ENCODE measurements at places on chromosomes 11 and 22.

DNA sequence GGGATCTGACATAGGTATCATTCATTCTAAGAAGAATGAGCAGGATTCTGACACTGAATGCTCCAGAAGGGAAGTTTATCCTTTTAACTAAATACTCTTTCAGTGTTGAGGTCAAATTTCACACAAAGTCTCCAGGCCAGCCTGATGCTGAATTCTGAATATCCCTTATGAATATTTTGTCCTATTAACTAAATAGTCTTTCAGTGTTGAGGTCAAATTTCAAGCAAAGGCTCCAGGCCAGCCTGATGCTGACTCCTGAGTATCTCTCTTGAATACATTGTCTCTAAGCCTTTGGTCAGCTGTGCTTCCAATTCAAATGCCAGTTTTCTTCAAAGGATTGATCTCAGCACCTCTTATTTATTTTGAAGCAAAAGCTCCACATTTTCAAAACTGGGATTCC, 676.8 kb downstream of the NTM start:
- ATAC-seq: peak; percentile 41

- peak; percentile 60 for ATAC-seq
These were observed 911.9 kb downstream of the METTL15 start for GRCh38 chr11:29019960-29020683.

DNA sequence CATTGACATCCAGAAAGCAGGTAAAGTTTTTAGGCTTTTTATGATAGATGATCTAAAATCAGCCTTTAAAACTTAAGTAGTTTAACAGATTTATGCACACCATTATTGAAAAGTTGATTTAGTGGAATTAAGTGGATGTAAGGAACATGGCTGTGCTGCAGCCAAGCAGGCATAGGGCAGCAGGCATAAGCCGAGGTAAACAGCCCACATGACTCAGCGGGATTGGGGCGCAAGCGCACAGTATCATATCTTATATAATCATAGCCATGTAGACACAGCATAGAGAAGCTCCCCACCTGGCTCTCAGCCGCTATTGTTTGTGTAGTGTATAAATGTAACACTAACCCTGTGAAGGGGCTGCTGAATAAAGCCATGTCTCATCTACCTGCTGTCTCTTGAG, 157.5 kb downstream of the WNT11 start:
- ATAC-seq: no peak

- no peak for ATAC-seq
These were observed 10.3 kb downstream of the KCTD17 start for GRCh38 chr22:37061611-37062375.

- no peak for ATAC-seq
These were observed 473.4 kb downstream of the SOX6 start for GRCh38 chr11:15882876-15883454.

DNA sequence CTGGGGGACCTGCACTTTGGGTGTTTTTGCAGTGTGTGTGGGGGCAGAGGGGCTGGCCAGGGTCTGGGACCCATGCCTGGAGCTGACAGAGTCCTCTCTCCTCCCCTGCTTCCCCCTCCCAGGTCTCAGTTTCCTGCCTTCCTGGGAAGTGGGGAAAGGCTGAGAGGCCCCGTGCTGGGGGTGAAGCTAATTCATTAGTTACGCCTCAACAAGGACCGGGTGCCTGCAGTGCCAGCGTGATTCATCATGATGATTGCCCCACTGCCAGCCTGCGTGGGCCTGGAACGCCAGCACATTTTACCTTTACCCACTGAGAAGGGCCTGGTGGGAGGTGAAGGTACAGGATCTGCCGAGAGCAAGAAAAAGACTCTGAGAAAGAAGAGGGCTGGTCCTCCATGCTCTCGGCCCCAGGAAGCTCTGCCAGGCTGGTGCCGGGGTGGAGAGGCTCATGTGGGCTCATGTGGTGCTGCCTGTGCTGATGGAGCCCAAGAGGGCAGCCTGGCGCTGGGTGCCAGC, 2.9 kb upstream of the LRRC10B start:
- ATAC-seq: no peak

- no peak for ATAC-seq
These were observed 798.1 kb upstream of the LRRC4C start for GRCh38 chr11:42257534-42257933.

DNA sequence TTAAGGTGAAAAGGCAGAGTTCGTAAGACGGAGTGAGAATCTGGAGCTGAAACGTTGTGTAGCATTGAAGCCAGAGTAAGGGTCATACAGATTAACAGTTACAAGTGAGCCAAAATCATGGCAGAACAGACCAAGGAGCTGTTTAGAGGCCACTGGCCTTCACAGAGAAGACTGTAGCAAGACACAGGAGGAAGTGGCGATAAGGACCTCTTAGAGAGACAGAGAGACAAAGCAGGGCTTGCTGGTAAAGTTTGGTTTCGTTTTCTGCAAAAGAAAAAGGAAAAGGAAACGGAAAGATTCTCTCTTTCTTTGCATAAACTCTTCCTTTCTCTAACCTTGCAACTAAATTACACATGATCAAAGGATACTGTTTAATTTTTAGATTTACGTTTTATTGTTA, 83.0 kb downstream of the AASDHPPT start:
- ATAC-seq: no peak

- no peak for ATAC-seq
These were observed 324.8 kb downstream of the DYNC2H1 start for GRCh38 chr11:103434073-103434411.

DNA sequence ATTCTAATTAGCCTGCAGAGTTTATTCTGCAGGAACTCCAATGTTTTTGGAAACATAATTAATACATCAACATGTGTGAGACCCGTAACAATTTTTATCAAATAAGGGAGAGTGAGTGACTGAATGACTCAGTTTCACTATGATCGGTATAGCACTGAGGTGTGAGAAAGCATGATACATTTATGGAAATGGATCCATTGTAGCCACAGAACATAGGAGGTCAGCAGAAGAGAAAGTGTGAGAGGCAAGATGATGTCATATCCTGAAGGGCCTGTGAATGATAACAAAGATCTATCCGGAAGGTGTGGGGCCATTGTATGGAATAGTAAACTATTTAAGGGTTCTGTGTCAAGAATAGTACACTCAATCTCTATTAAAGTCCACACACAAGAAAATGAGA, 1406.1 kb upstream of the TENM4 start:
- ATAC-seq: no peak

- ATAC-seq: no peak
These were observed 60.0 kb upstream of the HTATIP2 start for GRCh38 chr11:20303391-20303965.

- ATAC-seq: peak; percentile 97
These were observed at the start of the genes CCDC157 and SF3A1 for GRCh38 chr22:30356449-30357235. Gene CCDC157 (plus strand): TSS chr22:30357007. CDS start chr22:30366001, 8,994 bp downstream. Gene SF3A1 (minus strand): TSS chr22:30356894. CDS start chr22:30356792, 102 bp downstream.
